ENCODE measurements at places on chromosomes 4 and X. TPM values are rescaled to one million over a fixed set of nuclear protein-coding genes. Genes with fewer than 3 reads are reported as not detected.

The CXCL1 gene
- total RNA-seq = not detected

The ZDHHC9 gene
- total RNA-seq = 5.0 TPM

The TMPRSS11E gene
- not detected for total RNA-seq

The IL2RG gene
- total RNA-seq = 503 TPM

The RASGEF1B gene
- 1.1 TPM for total RNA-seq

The MUC7 gene
- not detected for total RNA-seq

The UGT8 gene
- not detected for total RNA-seq

The SPANXA1 gene
- not detected for total RNA-seq

The SPON2 gene
- 32.4 TPM for total RNA-seq

The ETDB gene
- not detected for total RNA-seq

The RAB40A gene
- 0.20 TPM for total RNA-seq
